Hematopoietic multipotent progenitor cell treated with erythropoietin and hydrocortisone succinate and interleukin-3 and kit ligand, for 4 days (in vitro differentiated cells): ENCODE measurements at places on chromosomes 7 and 10.

GRCh38 chr10:20256969-20257368 is 440.7 kb downstream of the PLXDC2 start:
- no peak for DNase-seq

DNA sequence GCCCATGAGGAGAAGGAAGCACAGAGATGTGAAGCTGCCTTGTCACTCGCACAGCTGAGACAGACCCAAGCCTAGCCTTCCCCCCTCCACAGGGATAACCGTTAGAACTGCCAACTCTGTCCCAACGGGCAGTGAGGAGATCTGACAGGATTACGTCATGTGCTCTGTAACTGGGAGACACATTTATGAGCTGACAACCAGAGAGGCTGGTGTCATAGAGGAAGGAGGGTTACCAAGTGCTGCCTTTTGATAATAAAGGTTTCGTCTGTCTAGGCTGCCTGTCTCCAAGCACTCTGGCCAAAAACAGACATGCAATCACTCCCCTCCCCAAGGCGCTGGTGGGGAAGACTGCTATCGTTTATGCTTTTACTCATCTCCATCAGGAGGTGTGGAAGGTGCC is 165.9 kb downstream of the PLXNA4 start:
- DNase-seq: peak; percentile 81

GRCh38 chr7:36107926-36108631 is 45.0 kb upstream of the EEPD1 start:
- DNase-seq: no peak

DNA sequence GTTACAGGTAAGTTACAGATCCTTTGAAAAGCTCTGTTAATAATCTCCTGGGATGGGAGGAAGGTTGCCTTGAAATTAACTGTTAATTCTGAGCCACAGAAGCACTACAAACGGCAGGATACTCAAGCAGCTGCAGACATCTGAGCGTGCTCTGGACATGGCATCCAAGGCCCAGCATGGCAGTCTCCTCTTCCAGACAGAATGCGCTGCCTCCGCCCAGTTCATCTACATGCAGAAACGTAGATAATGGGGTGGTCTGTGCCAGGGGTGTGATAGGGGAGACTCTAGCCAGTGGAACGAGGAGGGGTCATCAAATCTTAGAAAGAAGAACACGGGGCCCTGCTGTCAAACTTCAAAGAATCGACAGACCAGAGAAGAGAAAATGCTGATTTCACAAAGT is 13.8 kb downstream of the VIPR2 start:
- no peak for DNase-seq

DNA sequence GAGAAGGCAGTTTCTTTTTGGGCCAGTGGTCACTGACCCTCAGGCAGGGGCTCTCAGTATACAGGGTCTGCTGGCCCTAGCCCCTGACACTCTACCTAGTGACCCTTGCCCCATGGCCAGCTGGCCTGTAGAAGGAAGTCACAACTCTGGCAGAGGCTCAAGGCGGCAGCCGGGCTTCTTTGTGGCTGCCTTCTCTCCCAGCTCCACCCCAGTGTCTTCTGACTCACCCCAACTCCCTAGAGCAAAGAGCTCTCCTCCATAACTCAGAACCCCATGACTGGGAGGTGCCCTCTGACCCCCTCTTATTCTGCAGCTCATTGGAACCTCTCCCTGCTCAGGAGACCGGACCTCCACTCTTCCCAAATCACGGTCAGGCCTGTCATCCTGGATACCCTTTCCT is 358.2 kb downstream of the FGFR2 start:
- no peak for DNase-seq

- no peak for DNase-seq
Observed at GRCh38 chr7:37427276-37427940, 21.3 kb downstream of the ELMO1 start.

DNA sequence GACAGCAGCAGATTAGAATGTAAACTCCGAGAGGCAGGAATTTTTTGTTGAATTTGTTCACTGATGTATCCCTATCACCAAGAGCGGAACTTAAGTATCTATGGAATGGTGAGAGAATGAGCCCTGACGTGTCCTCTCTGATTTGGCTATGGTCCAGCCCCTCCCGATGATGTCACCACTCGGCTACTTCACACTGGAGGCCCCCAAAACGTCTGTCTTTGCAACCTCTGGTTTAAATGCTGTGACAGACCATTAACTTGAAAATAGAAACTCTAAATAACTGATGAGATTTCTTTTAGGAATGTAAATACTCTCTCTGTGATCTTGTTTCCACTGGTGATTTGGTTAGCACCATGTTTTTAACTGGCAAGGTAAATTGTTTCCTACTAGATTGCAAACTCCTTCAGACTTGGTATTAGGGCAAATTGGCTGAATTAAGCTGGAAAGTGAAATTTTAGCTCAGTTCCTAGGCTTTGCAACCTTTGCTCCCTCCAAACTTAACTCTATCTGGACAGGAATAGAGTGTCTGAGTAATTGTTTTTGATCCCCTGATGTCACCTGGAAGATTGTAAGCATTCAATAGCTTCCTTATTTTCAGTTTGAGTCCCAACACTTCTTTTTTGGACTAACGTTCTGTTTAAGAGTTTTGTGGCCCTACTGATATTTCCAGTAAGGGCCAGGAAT is 19.1 kb downstream of the SLC16A12 start:
- no peak for DNase-seq

DNA sequence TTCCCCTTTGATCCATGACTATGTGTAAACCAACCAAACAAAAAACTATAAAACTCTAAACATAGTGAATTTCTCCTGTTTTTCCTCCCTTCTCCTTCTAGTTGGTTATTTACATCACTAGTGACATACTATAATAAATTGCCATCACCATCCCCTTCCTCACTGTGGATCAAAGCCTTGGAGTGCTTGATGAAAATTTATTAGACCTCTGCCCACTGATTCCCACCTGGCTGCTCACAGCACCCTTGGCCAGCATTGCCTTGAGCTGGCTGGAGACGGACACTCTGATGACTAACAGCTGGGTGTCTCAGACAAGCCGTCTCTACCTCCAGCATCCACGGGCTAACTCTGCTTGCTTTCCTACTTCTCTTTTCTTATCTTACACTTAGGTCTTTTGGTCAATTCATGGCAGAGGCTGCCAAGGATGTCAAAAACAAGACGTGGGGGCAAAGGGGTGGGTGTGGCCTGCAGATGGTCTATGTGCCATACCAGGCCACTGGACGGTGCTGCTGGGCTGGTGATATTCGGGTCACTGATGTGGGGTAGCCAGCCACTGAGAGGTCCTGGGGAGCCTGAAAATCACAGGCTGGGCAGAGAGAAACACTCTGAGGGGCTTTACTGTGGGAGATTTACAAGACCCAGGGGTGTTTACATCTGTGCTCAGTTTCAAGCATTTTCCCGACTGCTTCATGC is 207.8 kb downstream of the TAX1BP1 start:
- no peak for DNase-seq

DNA sequence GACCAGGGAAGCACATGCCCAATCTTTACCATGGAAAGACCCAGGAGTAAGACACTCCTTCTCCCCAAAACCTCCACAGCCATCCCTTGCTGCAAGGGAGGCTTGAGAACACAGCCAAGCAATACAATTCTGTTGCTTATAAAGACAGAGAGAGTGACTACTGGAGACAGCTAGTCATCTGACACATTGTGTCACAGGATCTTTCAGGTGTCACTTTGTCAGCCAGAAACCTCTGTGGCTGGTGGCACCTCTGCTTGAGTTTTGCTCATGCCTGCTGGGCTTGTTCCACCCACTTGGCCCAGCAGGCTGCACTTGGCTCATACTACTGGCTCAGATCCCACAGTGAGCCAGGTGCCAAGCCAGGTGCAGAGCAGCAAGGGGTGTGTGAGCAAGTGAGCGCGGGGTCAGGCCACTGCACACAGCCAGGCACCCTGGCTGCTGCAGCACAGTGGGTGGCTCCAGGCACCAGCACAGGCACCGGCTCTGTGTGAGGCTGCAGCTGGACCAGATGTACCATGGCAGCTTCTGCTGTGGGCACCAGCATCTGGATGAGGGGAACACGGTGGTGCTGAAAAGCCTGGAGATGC is 12.4 kb upstream of the PRLHR start:
- DNase-seq: no peak

DNA sequence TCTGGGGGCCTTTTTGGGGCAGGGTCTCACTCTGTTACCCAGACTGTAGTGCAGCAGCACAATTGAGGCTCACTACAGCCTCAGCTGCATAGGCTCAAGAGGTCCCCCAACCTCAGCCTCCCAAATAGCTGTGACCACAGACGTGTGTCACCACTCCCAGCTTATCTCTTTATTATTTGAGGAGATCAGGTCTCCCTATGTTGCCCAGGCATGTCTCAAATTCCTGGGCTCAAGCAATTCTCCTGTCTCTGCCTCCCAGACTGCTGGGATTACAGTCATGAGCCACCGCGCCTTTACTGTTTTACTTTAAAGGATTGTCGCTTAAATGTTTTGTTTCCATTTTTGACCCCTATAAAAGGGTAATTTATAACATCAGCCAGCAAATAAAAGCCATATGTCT is 502.6 kb upstream of the AUTS2 start:
- no peak for DNase-seq

- DNase-seq: no peak
Observed at GRCh38 chr7:7157887-7158271, 24.5 kb upstream of the C1GALT1 start.

DNA sequence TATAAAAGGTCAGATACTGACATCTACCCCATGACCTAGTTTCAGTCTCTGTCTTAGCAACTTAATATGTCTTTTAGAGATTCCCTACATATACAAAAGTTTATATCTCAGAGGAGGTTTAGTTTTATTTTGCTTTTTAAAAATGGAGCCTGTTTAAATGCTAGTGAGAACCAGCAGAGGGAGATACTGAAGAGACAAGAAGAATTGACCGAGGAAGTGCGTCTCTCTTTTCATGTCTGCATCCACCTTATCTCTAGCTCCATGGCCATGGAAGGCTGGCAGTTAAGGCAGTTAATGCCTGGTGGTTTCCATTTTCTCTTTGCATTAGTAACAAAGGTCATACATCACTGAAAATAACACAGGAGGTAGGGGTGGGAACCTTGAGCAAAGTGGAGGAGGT is 10.7 kb downstream of the SUV39H2 start:
- peak; percentile 85 for DNase-seq

GRCh38 chr7:24737281-24737680 is 20.0 kb downstream of the GSDME start:
- DNase-seq: no peak
